ENCODE measurements at places on chromosomes 6 and 20.

- DNase-seq, result no peak
Observed at GRCh38 chr6:2853769-2854395, 12.2 kb upstream of the SERPINB1 start.

DNA sequence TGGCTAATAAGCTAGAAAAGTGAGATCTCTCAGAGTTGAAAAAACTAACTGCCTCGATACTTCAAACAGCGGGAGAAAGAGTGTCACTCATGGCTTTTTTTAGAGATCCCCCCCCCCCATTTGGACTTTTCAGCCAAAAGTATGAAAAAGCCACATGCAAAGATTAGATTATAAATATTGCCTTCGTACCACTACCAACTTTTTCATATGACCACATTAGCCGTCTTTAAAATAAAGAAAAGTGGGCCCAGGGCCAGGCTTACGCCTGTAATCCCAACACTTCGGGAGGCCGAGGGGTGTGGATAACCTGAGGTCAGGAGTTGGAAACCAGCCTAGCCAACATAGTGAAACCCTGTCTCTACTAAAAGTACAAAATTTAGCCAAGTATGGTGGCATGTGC is 4.4 kb downstream of the PGK2 start:
- DNase-seq, result no peak

DNA sequence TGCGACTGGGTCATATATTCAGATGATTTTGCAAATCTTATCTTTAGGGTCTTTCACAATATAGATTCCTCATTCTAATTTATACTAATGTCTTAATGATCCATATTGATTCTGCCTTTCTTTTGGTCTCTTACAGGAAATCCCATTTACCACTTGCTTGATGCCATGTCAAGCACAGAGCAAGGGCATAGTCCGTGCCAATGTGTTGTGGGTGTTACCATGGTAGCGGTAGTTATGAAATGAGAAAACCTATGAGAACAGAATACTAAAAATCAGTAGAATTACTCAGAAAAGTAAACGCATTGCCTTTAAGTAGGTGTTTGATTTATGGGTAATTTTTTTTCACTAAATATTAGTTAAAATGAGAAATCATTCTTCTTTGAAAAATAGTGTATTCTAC is 153.9 kb upstream of the RAB32 start:
- no peak for DNase-seq

- DNase-seq, result no peak
Observed at GRCh38 chr6:170561555-170561954, 7.4 kb downstream of the TBP start.

GRCh38 chr6:167687116-167687725 is 139.5 kb upstream of the AFDN start:
- peak; percentile 32 for DNase-seq

GRCh38 chr6:138467901-138468300 is 31.4 kb downstream of the NHSL1 start:
- DNase-seq, result no peak

- no peak for DNase-seq
Observed at GRCh38 chr6:82589509-82590206, 226.0 kb downstream of the TPBG start.

DNA sequence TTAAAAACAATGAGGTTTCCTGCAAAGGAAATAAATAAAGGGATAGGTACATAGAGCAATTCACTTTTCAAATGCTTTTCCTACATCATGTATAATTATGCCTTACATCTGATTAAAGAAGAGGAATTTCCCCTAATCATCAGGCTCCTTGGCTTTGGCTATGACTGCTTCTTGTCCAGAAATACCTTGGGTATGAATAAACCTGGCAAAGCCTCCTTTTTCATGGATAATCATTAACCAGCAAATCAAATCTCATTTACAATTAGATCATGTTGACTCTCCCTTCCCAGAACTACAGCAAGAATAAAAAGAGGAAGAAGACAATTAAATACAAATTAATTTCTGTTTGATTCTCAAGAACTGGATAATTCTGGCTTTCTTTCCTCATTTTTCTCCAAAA is 58.0 kb upstream of the CD2AP start:
- no peak for DNase-seq

- no peak for DNase-seq
Observed at GRCh38 chr6:147322299-147323162, 118.3 kb downstream of the STXBP5 start.

- DNase-seq, result no peak
Observed at GRCh38 chr6:127517693-127518092, 1.4 kb downstream of the MTCL3 start.

- no peak for DNase-seq
Observed at GRCh38 chr6:15791448-15792181, 128.8 kb upstream of the DTNBP1 start.

- no peak for DNase-seq
Observed at GRCh38 chr6:23532227-23532626, 593.8 kb upstream of the NRSN1 start.

GRCh38 chr20:50085146-50085480 is 27.8 kb downstream of the UBE2V1 start:
- no peak for DNase-seq
